ENCODE measurements at places on chromosomes 3 and 15.

GRCh38 chr15:62935300-62936081 lies 107.1 kb upstream of the TPM1 start:
- DNase-seq, result no peak

DNA sequence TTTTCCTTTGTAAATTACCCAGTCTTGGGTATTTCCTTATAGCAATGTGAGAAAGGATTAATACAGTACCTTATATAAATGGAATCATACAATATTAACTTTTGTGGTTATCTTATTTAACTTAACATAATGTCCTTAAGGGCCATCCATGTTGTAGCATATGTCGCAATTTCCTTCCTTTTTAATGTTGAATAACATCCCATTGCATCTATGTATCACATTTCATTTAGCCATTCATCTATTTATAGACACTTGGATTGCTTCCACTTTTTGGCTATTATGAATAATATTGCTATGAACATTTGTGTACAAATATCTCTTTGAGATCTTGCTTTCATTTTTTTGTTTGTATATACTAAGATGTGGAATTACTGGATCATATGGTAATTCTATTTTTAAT lies 342.2 kb downstream of the PDCD6IP start:
- no peak for DNase-seq

DNA sequence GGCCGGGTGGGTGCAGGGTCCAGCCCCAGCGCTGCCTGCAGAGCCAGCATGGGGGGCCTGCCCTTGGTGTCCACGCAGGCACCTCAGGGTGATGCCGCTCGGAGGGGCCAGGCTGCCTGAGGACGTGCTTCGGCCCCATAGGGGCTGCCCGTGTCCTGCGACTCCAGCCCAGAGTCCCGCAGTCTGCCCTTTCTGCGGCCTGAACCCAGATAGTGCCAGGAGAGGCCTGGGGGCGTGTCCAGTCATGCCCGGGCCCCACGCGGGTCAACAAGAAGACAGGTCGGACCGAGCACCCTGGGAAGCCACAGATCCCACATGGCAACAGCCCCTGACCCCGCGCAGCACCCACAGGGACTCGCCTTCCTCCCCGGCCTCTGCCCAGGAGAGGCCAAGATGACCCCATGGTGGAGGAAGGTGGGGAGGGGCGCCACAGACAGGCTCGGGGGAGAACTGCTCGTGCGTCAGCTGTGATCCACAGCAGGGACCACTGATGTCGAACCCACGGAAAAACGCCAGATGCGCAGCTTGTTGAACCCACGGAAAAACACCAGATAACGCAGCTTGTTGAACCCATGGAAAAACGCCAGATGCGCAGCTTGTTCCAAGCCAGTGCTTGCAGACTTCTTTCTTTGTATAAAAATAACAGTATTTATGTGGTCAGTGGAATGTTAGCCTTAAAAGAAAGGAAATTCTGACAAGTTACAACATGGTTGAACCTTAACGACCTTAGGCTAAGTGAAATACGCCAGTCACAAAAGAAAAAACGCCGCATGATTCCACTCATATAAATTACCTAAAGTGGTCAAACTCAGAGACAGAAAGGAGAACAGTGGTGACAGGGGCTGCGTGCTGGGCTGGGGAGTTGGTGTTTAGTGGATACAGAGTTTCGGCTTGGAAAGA lies 28.5 kb downstream of the CYFIP1 start:
- no peak for DNase-seq

DNA sequence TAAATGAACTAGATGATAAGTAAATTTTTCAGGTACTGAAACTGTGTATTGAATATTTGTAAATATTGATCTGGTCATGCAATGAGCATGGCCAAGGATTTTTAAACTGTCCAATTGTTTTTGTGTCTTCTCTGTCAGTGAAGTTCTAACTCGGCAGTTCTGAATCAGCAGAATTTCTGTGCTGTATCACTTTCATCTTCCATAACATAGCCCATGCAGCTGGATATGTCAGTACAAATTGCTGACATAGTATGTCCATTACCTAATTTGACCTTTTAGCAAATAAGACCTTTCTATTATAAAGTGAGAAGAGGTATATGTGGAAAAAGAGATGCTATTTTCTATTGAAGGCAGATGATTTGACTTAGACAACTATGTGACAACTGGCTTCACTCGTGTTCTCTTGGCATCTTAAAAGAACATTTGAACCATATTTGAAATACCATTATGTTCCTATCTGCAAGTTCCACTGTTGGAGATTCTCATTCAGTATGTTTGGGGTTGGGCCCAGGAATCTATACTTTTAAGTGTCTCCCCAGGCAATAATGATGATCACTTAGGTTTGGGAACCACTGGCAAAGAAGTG lies 90.4 kb downstream of the CMSS1 start:
- no peak for DNase-seq

GRCh38 chr3:94063496-94064119 lies 747 bp downstream of the NSUN3 start:
- no peak for DNase-seq

DNA sequence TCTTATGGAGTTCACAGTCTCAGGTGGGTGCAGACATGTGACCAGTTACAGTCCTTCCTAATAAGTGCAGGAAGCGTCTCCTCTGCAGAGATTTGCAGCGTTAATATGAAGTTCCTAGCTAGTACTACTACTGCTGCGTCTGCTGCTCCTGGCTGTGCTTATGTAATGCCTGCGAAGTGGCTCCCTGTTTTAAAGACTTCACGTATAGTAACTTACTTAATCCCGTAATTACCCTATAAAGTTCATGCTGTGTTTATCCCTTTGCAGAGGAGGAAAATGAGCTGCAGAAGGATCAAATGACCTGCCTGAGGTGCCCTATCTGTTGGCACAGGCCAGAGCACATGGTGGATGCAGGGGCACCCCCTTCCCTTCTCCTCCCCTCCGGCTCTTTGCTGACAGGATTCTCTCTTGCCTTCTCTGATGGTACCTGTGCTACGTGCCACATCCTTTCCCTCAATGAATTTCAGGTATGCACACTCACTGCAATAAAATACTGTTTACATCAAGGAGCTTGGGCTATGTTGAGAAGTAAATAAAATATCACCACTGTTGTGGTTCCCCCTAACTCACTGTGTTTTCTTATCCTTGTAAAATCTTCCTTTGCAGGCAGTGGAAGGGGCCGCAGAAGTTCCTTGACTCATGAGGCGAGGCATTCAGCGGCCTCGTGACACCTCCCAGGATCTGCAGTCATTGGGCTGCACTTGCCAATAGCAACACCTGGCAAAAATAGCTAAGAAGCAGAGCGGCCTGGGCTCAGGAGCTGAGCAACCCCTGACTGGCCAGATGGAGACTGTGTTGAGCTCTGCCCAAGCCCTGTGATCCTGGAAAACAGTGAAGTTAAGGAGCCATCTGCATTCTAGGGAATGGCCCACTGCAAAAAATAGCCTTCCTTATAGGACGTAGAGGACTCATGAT lies 188.9 kb upstream of the ATP10A start:
- no peak for DNase-seq

- DNase-seq, result no peak
Observed at GRCh38 chr3:41673650-41674049, 288.3 kb downstream of the ULK4 start.

DNA sequence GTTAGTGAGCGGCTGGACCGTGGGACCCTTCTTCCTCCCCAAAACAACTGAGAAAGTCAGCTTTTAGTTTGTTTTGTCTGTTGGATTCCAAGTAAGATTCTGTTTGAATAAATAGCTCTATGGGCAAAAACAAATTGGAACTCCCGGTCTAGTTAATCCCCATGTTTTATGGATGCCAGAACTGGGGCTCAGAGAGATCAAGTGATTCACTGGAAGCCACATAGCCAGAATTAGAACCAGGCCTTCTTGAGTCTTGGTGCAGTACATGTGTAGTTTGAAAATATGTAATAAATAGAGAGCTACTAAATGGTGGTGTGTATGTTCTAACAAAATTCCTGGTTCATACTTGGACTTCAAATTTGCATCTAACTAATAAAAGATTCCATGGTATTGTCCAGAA lies 29.3 kb upstream of the POLR2M start:
- DNase-seq, result no peak

DNA sequence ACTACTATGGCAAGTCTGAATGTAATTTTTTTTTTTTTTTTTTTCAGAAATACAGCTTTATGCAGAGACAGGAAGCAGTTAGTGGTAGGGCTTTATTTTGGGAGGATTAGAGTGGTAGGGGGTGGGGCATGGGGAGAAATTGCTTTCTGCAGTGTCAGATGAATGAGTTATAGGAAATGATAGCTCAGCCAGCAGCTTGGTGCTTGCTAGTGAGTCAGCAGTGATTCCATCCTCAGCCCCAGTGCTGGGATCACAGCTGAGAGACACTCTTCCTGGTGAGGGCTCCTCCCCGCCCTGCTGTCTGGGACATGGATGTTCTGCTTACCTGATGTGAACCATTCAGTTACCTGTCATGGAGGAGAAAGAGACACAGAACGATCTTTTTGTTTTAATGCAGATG lies 39.6 kb downstream of the SEMA6D start:
- no peak for DNase-seq

GRCh38 chr3:124443446-124443845 lies 286.8 kb upstream of the UMPS start:
- DNase-seq, result no peak

- DNase-seq, result no peak
Observed at GRCh38 chr3:195755791-195756676, 35.3 kb downstream of the MUC20 start.

- DNase-seq, result no peak
Observed at GRCh38 chr3:185931777-185932612, 5.8 kb downstream of the TRA2B start.

- no peak for DNase-seq
Observed at GRCh38 chr3:166071-166470, 30.5 kb upstream of the CHL1 start.

GRCh38 chr3:32285891-32286290 lies 47.4 kb downstream of the CMTM8 start:
- DNase-seq, result no peak

DNA sequence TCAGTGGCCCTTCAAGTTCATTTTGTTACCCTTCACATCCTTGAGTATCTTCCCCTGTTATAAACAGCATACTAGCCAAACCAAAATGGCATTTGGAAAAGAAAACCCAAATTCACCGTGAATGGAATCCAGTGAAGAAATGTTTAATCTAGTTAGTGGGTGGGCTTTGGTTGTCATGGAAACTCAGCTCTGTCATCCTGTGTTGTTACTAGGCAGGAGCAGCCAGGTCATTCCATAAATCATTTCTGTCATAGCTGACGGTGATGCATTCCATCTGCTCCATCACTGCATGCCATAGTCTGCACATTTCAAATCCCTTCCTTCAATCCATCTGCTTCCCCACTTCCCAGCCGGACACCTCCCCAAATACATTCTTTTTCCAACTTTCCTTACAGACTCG lies 140.4 kb upstream of the CGNL1 start:
- no peak for DNase-seq

DNA sequence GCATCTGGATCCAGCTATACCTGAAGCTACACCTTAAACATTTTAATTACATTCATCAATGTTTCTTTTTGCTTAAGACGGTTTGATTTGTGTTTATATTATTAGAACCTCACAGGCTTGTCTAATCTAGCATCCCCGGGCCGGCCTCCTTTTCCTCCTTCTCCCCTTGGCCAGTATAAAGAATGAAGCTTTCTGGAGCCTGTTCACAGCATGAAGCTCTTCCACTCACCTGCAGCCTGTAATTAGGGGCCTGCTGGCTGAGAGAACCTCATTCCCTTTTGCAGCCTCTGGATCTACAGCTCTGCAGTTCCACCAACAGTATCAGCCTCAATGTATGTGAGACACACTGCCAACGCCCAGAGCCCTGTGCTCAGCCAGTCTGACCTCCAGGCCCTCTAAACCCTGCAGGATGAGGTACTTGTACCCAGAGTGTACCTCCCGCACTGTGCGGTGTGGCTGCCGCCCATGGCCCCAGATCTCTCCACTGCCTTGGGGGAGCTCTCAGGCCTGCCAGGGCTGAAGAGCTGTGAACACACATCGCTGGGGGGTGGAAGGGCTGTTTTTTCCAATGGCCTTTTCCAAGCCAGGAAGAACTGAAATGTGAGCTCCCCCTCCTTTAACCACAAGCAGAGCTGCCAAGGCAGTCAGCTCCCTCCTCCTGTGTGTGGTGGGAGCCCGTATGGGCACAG lies 114.7 kb upstream of the ALDH1A3 start:
- no peak for DNase-seq

DNA sequence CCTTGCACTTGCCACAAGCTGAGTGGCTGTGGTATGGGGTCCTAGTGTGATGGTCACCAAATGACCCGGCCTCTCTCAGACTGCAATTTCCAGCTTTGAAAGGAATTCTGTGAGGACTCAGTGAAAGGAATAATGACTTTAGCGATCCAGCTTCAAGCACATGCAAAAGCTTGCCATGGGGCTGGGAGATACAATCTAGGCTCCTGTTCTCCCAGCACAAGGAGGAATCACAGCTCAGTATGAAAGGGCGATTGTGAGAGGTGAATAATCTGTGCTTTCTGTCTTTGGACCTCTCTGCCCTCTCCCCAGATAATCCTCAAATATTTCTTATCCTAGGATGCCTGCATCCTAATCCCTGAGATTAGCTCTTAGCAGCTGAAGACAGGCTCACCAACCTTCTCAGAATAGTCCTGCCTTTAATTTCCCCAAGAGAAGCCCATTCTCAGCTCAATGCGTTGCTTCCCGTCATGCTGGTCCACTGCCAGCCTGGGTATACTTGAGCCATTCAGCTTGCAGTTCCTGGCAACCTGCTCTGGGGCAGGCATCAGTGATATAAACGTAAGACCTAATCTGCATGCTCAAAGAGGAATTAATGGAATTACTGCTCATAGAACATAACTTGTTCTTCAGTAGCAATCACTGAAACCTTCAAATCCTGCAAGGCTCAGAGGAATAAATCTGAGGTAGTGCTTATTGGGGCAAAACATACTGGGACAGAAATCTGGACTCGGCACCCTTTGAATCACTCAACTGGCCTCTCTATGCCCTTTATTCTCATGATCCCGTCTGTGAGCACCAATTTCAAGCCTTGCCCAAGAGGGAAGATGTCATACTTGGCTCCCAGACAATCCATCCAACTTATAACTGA lies 15.1 kb downstream of the TLNRD1 start:
- DNase-seq, result no peak

DNA sequence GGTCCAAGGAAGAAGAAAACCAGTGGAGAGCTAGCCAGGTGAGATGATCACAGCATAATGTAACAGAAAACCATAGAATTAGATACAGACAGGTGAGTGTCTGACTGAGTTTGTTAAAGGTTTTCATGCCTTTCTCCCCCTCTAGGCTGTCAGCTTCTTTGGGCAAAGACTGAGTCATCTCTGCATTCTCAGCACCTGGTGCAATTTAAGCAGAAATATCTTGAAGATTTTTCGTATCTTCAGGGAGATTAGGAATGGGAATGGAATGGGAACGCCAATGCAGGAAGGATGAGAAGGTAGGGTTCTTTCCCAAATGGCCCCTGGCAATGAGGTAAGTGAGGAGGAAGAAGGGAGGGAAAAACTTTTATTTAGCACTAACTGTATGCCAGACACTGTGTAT lies 122.0 kb upstream of the SLC7A14 start:
- DNase-seq, result no peak

GRCh38 chr3:171874251-171874681 lies 31.1 kb downstream of the TMEM212 start:
- no peak for DNase-seq

GRCh38 chr3:189554868-189555557 lies 76.2 kb upstream of the TP63 start:
- no peak for DNase-seq
